Stimulated activated CD8-positive, alpha-beta memory T cell treated with anti-CD3 and anti-CD28 coated beads, Interleukin-7, amount 100 ng/mL, for 48 hours (primary cell): ENCODE measurements at places on chromosomes 11 and 22.

GRCh38 chr11:126840201-126840886 is 160.2 kb downstream of the KIRREL3 start:
- no peak for DNase-seq

DNA sequence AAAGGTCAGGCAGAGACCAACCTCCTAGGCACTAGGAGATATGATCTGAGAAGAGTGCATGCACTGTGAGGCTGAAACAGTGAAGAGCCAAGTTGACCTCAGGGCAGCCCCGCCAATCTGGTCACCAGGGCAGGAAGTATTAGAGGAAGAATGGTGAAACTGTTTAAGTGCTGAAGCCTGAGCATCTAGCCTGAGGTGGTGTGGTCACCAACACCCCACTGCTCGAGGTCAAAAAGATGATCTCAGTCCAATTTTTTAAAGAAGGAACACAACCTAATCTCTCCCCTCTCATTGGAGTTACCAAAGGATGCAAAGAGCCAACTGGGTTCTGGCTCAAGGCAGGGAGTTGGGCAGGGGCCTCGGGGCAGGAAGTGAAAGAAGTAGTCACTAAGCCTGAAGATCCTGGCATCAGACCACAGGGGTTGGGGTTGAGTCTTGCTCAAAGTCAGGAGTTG is 4.0 kb downstream of the APBB1 start:
- DNase-seq, result no peak

DNA sequence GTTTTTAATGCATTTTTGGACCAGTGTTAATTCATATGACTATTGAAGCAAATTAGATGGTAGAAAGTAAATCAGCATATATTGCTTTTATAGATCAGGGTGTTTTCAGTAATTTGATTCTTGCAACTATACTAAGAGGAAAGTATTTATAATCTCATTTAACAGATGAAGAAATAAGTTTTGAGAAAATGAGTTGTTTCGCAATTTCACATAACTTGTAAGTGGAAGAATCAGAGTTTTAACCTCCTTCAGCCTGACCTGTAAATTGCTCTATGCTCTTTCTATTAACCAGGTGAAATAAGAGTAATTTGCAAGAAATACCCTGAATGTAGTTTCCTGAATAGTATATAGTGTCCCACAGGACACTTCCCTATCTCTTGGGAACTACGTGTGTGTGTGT is 1106.8 kb upstream of the RAG2 start:
- DNase-seq, result no peak

GRCh38 chr11:101913656-101914055 is 1.2 kb upstream of the CEP126 start:
- no peak for DNase-seq

DNA sequence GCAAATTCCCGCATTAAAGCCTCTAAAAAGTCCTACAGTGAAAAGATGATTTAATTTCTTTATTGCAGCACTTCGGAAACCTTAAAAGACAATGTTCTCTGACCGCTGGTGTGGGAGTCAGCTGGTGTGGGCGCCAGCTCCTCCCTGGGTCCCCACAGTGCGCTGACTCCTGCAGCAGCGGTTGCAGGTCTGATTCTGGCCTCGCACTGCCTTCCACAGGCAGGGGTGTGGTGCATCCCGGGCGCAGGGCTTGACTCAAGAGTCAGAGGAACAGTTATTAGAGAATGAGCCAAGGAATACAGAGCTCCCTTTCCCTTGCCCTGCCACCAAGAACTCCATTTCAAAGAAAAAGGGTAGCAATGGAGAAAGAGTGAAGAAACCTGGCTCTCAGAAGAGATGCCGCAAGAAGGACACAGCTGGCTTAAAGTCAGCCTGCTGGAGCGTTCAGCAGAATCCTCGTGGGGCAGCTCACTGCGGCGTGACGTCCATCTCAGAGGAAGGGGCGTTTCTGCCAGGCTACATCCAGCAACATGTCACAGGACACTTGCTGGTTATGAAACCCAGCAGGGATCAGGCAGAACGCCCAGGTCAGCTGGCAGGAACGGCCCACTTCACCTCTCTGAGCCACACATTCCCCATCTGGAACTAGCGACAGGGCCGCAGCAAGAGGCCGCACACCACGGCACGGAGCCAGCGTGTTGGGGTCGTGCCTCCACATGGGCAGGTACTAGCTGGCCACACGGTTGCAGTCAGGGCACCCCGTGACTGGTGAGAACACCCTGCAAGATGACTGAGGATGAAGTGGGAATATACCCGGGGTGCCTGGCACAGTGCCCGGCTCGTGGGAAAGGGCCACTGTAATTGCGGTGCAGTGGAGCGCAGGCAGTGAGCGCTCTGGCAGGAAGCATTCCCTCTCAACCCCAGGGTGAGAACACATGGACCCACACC is 18.1 kb upstream of the EFCAB6 start:
- no peak for DNase-seq

DNA sequence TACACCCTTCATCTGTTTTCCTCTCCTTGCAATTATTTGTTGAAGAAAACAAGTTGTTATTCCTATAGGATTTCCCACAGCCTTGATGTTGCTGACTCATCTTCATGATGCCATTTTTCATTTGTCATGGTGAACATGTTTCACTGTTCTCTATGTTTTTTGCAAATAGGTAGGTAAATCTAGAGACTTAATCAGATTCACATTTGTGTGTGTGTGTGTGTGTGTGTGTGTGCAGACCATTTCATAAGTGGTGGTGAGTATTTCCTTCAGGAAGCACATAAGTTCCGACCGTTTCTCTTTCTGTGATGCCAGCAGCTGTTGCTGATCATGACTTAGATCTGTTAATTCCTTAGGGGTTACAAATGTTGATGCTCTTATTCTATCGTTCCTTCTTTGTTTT is 80.3 kb upstream of the IZUMO1R start:
- DNase-seq, result no peak

DNA sequence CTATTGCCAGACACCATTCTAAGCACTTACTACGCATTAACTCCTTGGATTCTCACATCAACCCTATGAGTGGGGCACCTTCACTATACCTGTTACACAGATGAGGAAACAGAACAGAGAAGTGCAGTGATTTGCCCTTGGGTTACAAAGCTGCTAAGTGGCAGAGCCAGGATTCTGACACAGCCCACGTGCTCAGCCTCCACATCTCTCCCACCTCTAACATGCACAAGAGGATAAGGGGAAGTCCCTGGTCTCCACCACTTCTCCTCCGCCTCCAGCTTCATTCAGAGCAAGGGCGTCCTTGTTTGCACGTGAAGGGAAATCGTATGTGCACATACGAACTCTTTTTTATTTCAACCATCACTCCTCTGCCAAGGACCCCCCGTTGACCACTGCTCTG is 53.7 kb downstream of the CDON start:
- DNase-seq, result no peak

DNA sequence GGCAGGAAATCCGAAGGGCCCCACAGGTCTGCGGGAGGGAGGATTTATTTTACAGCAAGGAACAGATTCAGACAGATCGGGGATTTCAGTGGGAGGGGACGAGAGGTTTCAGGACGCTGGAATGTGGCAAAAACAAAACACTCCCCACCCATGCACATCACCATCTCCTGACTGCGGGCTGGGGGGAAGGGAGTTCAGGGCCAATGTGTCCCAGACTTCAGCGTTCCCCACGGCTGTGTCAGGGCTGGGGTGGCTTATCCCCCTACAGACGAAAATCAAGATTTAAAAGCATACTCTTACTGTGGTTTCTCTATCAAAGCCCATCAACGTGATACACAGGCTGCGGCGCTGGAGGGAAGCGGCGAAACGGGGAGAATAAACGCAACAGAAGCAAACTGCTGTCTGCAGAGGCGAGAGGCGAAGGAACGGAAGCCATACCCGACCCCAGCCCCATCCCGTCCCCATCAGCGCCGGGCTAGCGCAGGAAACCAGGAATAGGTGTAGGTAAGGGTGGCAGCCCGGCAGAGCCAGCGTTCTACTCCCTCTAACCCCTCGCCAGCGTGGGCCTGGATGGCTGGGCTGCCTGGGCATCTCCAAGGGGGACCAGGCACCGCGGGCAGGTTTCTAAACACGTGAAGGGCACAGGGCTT is 2.7 kb downstream of the TENM4 start:
- no peak for DNase-seq

DNA sequence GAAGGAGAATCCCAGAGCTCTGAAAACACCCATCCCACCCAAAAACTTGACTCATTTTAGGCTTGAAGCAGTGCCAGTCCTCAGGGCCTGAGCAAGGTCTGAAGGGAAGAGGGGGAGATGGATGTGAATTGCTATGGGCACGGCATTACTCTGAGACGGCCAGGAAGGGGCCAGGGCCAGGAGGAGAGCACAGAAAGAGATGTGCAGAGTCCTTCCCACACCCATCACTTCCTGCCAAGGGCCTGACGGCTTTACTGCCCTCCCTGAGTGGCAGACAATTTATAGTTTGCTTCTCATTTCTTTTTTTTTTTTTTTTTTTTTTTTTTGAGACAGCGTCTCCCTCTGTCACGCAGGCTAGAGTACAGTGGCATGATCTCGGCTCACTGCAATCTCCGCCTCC is 22.5 kb downstream of the TAB1 start:
- DNase-seq, result no peak

DNA sequence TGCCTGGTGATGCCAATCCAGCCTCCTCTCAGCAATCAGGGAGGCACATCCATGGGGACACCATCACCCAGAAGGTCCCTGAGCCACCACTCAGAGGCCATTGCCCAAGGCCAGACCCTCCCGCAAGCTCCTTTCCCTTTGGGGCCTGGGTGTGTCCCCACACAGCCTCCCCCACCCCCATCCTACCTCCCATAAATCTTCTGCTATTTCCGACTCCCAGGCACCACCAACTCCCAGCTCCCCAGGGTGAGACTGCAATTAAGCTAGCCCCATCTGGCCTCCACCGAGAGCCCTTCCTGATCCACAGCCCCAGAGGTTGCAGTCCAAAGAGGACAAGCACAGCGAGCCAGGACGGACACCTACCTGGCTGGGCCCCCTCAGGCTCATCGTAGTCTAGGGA is 6.3 kb downstream of the ARHGAP1 start:
- no peak for DNase-seq

GRCh38 chr11:17770917-17771316 is 36.3 kb downstream of the KCNC1 start:
- no peak for DNase-seq

DNA sequence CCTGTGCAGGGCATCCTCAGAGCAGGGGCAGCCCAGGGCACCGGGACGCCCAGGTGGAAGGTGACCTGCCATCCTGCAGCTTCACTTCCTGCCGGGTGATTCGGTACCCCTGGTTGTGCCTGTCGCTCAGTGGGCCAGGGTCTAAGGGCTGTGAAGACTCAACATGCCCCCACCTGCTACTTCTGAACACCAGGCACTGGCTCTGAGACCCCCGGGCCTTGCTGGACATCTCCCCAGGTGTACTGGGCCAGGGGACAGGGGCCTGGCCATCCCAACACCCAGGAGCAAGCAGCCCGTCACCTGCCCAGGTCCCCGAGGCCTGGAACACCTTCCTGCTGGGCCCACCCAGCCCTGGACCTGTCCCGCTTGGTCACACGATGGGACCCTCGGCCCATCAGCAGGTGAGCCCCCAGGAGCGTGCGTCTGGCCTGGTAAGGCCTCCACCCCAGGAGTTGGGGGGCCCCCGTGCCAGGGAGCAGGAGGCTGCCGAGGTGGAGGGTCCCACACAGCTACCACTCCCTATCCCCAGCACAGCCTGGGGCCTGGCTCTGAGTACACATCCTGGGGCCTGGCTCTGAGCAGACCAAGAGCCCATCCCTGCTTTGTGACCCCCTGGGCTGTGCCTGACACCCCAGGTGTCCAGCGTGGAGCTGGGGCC is 3.9 kb upstream of the MUC5B start:
- no peak for DNase-seq

GRCh38 chr11:86482692-86483091 is 108.0 kb downstream of the CCDC81 start:
- DNase-seq, result no peak

- peak; percentile 37 for DNase-seq
These were observed 9.6 kb upstream of the PDE2A start for GRCh38 chr11:72683782-72684200.

DNA sequence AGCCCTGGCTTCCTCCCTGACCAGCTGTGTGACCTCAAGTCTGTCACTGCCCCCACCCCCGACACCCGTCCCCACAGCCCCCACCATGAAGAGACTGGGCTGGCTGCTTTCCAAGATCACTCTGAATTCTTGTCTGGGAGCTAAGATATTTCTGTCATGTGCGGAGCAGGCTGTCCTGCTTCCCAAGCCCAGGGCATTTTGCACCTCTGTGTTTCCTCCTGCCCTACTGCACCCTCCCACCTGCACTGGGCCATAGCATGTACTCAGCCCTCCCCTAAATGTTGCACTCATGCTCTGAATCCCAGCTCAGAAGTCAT is 30.3 kb upstream of the MYEOV start:
- no peak for DNase-seq

DNA sequence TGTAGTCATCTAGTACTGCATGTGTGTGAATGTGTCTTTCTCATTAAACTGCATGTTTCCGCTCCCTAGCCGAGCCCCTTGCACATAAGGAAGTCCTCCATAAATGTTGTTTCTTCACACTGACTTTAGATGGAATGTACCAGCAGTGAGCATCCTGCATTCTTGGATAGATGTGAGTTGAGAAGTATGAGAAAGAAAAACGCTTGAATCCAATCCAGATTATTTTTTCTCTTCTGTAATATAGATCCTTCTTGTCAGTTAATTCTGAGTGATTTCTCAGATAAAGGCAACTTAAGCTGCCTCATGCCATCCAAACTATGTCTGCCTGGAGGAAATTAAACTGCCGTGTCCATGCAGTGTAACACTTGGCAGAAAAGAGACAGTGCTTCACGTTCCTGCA is 268.1 kb upstream of the ISX start:
- no peak for DNase-seq

DNA sequence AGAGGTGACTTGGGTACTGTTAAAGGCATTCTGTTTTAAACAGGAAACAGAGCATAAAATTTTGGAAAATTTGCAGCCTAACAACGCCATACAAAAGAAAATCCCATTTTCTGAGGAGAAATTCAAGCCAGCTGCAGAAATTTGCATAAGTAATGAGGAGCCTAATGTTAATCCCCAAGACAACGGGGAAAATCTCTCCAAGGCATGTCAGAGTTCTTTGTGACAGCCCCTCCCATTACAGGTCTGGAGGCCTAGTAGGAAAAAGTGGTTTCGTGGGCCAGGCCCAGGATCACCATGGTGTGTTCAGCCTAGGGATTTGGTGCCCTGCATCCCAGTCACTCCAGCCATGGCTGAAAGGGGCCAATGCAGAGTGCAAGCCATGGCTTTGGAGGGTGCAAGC is 1333.1 kb upstream of the TENM4 start:
- DNase-seq, result no peak

DNA sequence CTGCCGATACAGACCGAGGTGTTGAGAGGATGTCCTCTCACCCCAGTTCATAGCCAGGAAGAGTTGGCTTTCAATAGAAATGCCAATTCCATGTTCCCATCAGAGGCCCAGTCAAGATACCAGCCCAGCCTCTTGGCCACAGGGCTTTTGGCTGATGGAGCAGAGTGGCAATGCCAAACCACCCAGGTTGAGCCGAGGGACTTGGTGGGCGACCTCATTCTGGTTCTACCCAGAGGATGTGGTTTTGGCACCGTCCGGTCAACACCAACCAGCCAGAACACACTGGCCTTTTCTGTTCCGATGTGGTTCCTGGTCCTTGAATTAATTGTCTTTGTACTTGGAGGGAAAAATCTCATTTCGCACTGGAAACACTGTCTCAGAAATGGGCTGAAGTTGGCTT is 60.5 kb downstream of the COMMD9 start:
- no peak for DNase-seq

- DNase-seq, result no peak
These were observed 2.2 kb upstream of the NUP160 start for GRCh38 chr11:47850337-47850736.
